AML-193 (cell line): ENCODE measurements at places on chromosomes 3 and 15.

DNA sequence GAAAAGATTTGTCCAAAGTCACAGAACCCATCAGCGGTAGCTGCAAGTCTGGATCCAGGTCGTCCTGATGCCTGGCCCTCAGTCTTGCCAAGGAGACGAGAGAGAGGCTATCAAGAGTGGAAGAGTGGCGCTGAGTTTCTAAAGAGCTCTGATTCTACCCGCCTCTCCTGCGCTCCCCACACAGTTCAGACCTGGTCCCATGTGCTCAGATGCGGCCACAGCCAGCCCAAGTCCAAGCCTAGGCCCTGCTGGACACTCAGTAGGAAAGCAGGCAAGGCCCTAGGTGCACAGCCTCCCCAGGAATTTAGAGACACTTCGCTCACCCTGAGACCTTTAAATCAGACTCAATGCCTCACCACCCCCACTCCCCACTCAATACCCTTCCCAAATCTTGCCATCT lies 32.4 kb downstream of the CCDC12 start:
- DNase-seq: no peak

GRCh38 chr3:173221010-173221409 lies 80.0 kb upstream of the SPATA16 start:
- DNase-seq: peak; percentile 30

GRCh38 chr3:114499976-114500375 lies 206.1 kb downstream of the TIGIT start:
- peak; percentile 27 for DNase-seq

DNA sequence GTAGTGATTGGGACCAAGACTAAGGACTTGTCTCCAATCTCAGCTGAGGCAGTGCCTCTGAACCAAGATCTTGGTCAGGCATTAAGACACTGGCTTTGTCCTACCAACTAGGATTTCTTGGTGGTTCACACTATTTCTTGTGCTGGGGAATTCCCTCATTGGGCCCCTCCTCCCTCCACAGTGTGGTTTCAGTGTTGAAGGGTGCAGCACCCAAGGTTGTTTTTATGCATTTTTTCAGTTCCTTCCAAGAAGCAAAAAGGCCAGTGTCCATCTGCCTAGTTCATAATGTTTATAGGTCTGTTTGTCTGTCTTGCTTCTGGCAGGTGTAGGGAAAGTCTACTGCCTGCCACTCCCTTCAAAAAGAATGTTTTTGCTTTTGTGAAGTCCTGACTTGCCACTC lies 10.6 kb upstream of the ITPKA start:
- DNase-seq: no peak

DNA sequence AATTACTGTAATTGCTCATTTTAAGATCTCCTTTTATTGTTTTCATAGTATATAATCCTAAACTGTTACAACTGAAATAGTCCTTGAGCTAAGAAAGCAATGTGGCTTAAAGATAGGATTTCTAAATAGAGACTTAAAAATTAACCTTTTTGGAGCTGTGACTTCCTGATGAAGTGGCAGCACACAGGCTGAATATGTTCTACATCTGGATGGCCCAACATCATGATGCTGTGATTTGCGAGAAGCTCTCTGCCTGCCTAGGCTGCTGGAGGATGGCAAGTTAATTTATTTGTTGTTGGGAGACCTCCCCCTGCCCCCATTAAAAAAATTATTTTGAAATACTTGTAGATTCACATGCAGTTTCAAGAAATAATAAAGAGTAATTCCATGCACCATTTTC lies 134.5 kb downstream of the IGF1R start:
- DNase-seq: no peak

- peak; percentile 99 for DNase-seq
Observed at GRCh38 chr3:31232055-31233025, 300.4 kb upstream of the STT3B start.

GRCh38 chr3:97232393-97233034 lies 418.1 kb downstream of the EPHA6 start:
- no peak for DNase-seq

DNA sequence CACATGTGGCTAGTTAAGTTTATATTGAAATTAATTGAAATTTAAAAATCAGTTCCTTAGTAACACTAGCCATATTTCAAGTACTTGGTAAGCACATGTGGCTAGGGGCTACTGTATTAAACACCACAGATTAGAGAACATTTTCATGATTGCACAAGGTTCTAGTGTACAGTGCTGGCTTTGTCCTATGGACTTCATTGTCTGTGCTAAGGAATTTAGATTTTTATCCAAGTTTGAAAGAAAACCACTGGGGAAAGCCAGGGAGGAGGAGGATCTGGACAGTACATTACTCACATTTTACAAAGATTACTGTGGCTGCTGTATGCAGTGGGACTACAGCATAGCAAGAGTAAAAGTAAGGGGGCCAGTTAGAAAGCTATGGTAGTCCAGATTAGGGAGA lies 13.9 kb downstream of the STAC start:
- DNase-seq: no peak

DNA sequence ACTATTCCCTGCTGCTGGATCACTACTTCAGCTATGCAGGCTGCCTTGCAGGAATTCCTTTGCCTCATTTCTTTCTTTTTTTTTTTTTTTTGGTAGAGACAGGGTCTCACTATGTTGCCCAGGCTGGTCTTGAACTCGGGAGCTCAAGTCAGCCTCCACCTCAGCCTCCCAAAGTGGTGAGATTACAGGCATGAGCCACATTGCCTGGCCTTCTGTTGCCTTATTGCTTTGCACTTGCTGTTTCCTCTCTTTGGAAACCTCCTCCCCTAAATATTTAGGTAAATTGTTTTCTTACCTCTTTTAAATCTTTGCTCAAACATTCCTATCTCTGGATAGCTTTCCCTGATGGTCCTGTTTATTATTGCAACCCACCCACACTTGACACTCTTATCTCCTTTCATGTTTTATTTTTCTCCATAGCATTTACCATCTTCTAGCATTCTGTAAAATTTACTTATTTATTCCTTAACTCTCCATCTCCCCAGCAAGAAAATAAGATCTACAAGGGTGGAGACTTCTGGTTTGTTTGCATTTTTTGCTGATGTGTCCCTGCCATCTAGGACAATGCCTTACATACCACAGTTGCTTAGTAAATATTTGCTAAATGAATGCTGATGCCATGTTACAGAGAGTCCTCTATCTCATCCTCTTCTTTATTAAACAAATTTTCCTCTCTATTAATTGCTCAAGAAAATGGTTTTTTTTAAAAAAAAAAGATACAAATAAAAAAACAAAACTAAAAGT lies 134.8 kb downstream of the P2RY1 start:
- no peak for DNase-seq

- DNase-seq: no peak
Observed at GRCh38 chr15:90912770-90913075, 9.6 kb downstream of the MAN2A2 start.

- DNase-seq: peak; percentile 8
Observed at GRCh38 chr3:81352867-81353266, 408.6 kb downstream of the GBE1 start.

DNA sequence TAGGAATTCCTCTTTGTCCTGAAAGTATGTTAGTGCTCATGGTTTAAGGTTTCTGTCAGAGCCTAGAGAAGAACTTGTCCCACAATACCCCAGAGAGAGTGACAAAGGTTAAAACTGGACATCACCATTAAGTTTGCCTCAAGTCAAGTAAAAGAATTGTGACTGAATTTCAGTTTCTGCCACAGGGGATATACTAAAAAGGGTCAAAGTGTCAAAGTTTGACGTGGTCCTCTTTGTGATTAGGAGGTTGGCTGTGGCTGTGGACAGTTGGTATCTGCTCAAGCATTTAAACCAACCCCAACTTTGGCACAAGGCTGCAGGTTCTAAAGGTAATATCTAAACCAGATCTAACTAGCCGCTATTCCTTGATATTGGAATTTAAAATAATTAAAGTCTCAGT lies 26.1 kb downstream of the FMN1 start:
- no peak for DNase-seq

- DNase-seq: peak; percentile 24
Observed at GRCh38 chr15:78082106-78082742, 4.7 kb upstream of the TBC1D2B start.

GRCh38 chr3:184196536-184196935 lies 10.5 kb downstream of the ABCF3 start:
- no peak for DNase-seq

DNA sequence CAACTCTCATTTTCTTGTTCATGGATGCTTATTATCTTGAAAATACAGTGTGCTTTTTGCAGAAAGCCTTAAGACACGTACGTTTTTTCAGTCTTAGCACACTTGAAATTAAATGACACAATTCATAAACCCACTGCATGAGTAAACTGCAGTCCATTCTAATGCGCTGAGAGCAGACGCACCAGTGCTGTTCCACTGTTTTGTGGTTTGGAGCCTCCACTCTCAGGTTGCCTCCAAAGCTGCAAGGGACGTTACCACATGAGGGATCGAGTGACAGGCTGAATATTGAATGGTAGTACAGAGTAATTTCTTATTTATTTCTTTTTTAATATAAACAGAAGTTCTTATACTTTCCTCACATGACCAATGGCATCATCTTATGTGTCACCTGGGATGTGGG lies 12.3 kb downstream of the IQCH start:
- DNase-seq: no peak

- DNase-seq: no peak
Observed at GRCh38 chr3:62870321-62870720, 4.9 kb downstream of the CADPS start.

GRCh38 chr3:183244219-183244618 lies 8.8 kb upstream of the B3GNT5 start:
- DNase-seq: peak; percentile 97

DNA sequence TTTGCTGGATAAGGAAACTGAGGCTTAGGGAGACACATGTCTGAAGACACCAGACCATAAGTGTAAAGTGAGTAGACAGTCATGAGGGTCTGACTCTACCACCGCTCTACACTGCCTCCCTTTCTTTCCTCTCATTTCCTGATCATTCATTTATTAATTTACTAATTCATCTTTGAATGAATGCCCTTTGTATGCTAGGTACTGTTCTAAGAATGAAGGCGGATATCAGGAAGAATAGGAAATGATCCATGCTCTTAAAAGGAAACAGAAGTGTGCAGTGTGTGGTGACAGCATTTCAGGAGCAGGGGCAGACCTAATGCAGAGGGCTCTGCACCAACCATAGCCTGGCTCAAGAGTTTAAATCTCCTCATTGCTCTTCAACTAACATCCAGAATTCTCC lies 31.8 kb upstream of the PSMD6 start:
- no peak for DNase-seq

GRCh38 chr15:27564656-27565055 lies 534.5 kb downstream of the OCA2 start:
- no peak for DNase-seq

GRCh38 chr15:67415181-67415580 lies 105.8 kb upstream of the C15orf61 start:
- DNase-seq: no peak

DNA sequence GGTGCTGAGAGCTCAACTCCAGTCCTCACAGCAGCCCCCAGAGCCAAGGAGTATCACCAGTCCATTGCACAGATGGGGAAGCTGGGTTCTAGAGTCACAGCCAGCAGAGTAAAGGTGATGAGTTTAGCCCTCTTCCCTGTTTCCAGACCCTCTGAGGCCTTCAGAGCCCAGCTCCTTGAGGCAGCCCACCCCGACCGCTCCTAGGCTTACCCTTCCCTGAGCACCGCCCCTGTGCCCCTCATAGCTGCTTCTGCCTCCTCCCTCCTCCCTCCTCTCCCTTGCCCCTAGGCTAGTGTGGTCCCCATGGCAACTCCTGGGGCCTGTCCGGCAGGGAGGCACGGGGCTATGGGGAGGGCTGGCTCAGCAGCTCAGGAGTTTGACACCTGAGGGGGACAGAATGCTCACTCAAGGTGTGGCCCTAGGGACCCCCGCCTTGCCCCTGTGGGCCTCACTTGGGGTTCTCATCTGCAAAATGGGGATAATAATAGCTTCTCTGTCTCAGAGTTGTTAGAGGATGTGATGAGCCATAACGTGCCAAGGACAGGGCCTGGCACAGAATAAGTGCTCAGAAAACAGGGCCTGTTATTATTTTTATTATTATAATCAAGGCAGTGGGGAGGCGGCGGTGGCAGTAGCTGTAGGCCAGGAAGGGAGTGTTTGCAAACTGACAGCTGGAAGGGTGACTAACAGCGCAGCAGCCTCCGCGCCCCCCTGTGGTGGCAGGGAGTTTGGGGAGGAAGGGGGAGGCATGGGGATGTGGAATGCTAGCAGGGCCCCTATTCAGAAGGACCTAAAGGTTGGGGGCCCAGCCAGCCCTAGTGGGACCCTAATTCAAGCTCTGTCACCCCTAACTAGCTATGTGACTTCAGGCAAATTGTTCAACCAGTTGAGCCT lies 11.5 kb downstream of the CSK start:
- no peak for DNase-seq

GRCh38 chr3:129614927-129615363 lies 8.5 kb upstream of the PLXND1 start:
- no peak for DNase-seq

GRCh38 chr15:91694831-91695210 lies 158.7 kb upstream of the SLCO3A1 start:
- DNase-seq: peak; percentile 33

GRCh38 chr15:64710676-64711428 lies 64.5 kb downstream of the RBPMS2 start:
- DNase-seq: no peak

GRCh38 chr3:8451696-8452095 lies 49.9 kb upstream of the LMCD1 start:
- no peak for DNase-seq

DNA sequence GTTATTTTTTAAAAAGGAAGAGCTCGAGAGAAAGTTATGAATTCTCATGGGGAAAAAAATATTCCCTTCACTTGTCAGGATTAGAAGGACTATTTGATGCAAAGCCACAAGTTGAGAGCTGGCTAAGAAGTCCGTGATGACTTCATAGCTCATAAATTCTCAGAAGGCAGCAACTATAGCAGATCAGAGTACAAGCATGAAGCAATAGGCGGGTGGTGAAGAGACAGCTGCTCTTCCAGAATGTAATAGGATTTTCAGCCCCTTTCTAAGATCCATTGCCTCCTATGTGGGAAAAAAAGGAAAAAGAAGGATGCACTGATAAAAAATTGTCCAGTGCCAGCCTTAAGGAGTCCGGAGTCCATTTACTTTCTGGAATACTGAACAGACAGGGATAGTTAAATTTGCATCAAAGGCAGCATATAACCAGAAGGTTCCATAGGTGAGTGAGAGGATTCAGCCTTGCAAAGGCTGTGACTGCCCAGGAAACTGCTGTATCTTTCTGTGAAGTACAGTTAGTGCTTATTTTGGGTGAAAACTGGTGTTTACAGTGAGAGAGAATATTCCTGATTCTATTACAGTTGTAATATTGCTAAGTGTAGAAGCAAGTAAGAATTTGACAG lies 929.5 kb upstream of the ALCAM start:
- DNase-seq: no peak

- no peak for DNase-seq
Observed at GRCh38 chr3:138747225-138747624, 87.5 kb downstream of the PIK3CB start.

GRCh38 chr3:111548092-111548491 lies 6.1 kb downstream of the CD96 start:
- peak; percentile 71 for DNase-seq

- DNase-seq: no peak
Observed at GRCh38 chr15:27070841-27071240, 99.9 kb downstream of the GABRG3 start.
